ENCODE measurements at places on chromosomes 2 and 18.

- no peak for DNase-seq
These were observed 55.4 kb downstream of the KLF7 start for GRCh38 chr2:207110310-207110709.

GRCh38 chr2:220006152-220006621 is 378.8 kb downstream of the SLC4A3 start:
- no peak for DNase-seq

DNA sequence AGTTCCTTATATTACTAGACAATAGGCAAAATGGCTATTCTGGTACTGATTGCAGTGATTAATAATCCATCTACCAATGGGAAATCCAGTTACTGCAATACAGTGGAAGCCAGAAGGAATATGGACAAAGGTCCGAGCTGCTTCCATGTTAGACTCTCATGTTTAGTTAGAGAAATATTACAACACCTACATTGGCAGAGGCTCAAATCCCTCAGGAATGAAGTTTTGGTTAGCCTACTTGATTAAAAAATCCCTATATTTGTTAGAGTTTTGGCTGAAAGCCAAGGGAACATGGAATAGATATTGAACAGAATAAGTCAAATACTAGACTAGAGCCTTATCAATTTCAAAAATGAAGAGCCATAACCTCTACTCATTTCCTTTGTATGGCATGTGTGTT is 48.5 kb downstream of the ARL6IP6 start:
- DNase-seq, result no peak

- DNase-seq, result no peak
These were observed 175.6 kb downstream of the PARD3B start for GRCh38 chr2:204720874-204721273.
